ENCODE measurements at places on chromosomes 4 and X.

- DNase-seq: no peak
These were observed 302.9 kb downstream of the PCDH7 start for GRCh38 chr4:31023109-31023508.

DNA sequence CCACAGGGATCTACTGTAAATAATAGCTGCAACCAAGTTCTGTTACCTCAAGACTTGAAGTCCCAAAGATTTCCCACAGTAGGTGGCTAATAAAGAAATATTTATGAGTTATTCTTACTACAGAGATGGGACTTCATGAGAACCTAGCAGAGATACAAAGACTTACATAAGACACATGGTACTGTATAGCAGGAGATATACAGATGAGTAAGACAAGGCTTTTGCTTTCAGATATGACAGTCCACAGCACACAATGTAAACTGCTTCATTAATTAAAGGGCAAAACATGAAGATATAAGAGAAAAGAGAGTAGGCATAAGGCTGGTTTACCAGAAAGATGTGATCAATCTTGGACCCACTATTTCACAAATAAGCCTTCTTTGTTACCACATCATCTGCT, 6.6 kb downstream of the ANKRD17 start:
- DNase-seq: no peak

- DNase-seq: no peak
These were observed 38.0 kb downstream of the APBB2 start for GRCh38 chr4:41176340-41176739.

DNA sequence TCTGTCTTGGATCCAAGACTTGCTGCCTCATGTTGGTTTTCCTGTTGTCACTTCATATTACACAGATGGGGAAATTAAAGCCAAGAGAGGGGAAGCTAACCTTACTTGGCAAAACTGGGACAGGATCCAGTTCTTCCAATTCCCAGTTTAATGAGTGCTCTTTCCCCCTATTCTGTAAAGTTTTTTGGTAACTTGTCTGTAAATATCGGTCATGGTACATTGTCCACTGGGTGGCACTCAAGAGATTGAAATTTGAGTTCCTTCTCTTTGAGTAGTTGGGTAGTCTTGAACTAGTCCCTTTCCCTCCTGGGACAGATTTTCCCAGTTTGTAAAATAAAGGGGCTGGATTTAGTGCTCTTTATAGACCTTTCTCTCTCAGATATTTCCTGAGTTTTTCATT, 12.4 kb upstream of the EOLA2 start:
- DNase-seq: no peak

DNA sequence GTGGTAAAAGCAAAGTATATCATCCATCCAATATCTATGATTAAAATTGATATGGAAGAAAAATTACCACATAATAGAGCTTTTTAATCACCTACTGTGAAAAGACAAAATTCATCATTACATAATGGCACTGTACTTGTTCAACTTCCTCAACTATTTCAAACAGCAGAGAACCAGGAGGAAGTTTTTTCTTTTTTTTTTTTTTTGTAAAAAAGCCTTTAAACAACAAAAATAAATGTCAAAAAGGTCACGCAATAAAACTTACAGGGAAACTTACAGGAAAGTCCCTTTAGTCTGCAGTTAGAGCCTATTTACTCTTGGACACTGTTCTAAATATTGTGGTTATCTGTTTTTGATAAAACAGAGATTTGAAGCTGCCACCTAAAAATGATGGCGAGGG, 4.8 kb downstream of the PDGFC start:
- DNase-seq: no peak

GRCh38 chr4:14272206-14272605, 644.7 kb upstream of the BOD1L1 start:
- DNase-seq: no peak

DNA sequence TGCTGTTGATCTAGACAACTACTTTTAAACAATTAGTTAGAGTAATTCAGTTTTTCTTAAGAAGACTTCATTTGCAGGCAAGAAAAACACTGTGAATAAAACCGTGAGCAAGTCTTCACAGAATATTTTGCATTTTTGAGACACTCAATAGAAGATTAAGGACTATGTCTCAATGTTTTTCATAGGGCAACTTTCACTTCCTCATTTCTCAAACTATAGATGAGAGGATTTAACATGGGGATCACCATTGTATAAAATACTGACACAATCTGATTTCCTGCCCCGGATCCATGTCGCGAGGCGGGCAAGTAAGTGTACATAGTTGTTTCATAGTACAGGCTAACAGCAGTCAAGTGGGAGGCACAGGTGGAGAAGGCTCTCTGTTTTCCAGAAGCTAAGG, 108.8 kb upstream of the IGSF1 start:
- DNase-seq: no peak

All from stimulated activated CD4-positive, alpha-beta T cell treated with anti-CD3 and anti-CD28 coated beads, Interleukin-1b, Interleukin-23, amount 100 ng/mL, for 1 hour (primary cell).